Stomach (tissue), 19 donors: ENCODE measurements at places on chromosomes 2 and 18. TPM values are rescaled to one million over a fixed set of nuclear protein-coding genes. Genes with fewer than 3 reads are reported as not detected.

Gene HJURP
- total RNA-seq, result 28.3 TPM

Gene PLCD4
- total RNA-seq, result 2.5 TPM

Gene CNGA3
- total RNA-seq, result 6.4 TPM

Gene APCDD1
- 11.0 TPM for total RNA-seq

Gene FARP2
- 54.2 TPM for total RNA-seq

Gene PLGLB2
- not detected for total RNA-seq

- no peak overlapping the region for H3K4me3 ChIP-seq
- H3K36me3 ChIP-seq, result no peaks in the 10 kb centered on the region
- no peak overlapping the region for H3K27ac ChIP-seq
- no peaks in the 10 kb centered on the region for H3K27me3 ChIP-seq
Observed at GRCh38 chr2:58756336-58756735, 515.2 kb upstream of the FANCL start.

GRCh38 chr2:73114273-73114867 lies 1.6 kb upstream of the RAB11FIP5 start:
- H3K4me1 ChIP-seq, result peaks cover 26% of the 10 kb centered on the region
- H3K4me3 ChIP-seq, result no peak overlapping the region
- DNase-seq, result no peak
- no peaks in the 10 kb centered on the region for H3K27me3 ChIP-seq
- no peaks in the 10 kb centered on the region for H3K36me3 ChIP-seq

DNA sequence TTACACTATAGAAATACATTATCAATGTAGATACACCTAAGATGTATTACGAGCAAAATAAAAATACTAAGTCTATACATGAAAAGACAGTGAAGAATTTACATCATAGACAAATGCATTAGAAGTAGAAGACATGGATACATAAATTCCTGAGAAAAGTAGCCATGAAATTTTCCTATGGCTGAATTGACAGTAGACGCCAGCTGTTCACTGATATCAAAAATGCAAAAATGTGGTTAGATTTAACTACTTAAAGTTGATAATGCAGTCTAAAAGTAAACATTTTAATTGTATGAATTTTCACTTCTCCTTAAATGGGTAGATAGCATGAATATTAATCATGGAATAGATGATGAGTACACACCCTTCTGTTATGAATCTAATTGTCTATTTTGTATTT lies 350.9 kb downstream of the ARHGAP15 start:
- DNase-seq, result no peak
- H3K27ac ChIP-seq, result no peak overlapping the region
- no peaks in the 10 kb centered on the region for H3K4me1 ChIP-seq

DNA sequence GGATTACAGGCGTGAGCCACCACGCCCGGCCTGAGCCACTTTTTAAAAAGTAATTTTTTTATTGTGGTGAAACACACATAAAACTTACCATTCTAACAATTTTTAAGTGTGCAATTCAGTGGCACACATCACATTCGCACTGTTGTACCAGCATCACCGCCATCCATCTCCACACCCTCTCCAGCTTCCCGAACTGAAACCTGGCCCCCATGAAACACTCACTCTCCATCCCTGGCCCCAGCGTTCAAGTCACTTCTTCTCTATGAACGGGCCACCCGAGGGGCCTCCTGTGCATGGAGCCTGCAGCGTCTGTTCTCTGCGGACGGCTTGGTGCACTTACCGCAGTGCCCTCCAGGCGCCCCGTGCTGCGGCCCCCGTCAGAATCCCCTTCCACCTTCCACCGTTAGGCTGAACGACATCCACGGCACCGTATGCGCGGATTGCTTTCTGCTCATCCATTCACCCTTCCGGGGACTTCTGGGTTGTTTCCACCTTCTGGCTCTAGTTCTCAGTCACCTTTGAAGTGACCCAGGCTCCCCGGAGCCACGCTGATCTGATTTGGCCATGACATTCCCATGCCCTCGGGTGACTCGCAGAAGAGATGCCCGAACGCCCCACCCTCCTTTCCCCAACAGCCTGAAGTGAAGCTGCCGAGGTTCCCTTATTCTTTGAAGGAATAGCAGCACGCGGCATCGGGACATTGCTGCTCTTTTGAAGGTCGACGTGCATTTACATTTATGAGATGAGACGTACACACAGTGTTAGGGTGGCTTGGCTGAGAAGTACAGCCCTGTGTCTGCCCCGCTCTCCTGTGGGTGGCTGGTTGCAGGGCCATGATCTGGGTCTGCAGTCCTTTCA lies 134.4 kb downstream of the MBP start:
- no peak overlapping the region for H3K4me3 ChIP-seq
- H3K27ac ChIP-seq, result no peak overlapping the region
- peaks cover 6% of the 10 kb centered on the region for H3K4me1 ChIP-seq

GRCh38 chr2:23531881-23532280 lies 146.9 kb downstream of the KLHL29 start:
- H3K27me3 ChIP-seq, result no peaks in the 10 kb centered on the region
- H3K36me3 ChIP-seq, result no peaks in the 10 kb centered on the region
- peaks cover 21% of the 10 kb centered on the region for H3K4me1 ChIP-seq
- H3K4me3 ChIP-seq, result no peak overlapping the region
- peak overlapping the region; percentile 78 for H3K27ac ChIP-seq

GRCh38 chr18:75346671-75347070 lies 80.8 kb downstream of the SMIM21 start:
- no peaks in the 10 kb centered on the region for H3K27me3 ChIP-seq
- no peaks in the 10 kb centered on the region for H3K4me1 ChIP-seq
- H3K27ac ChIP-seq, result no peak overlapping the region
- no peaks in the 10 kb centered on the region for H3K36me3 ChIP-seq
- no peak overlapping the region for H3K4me3 ChIP-seq

DNA sequence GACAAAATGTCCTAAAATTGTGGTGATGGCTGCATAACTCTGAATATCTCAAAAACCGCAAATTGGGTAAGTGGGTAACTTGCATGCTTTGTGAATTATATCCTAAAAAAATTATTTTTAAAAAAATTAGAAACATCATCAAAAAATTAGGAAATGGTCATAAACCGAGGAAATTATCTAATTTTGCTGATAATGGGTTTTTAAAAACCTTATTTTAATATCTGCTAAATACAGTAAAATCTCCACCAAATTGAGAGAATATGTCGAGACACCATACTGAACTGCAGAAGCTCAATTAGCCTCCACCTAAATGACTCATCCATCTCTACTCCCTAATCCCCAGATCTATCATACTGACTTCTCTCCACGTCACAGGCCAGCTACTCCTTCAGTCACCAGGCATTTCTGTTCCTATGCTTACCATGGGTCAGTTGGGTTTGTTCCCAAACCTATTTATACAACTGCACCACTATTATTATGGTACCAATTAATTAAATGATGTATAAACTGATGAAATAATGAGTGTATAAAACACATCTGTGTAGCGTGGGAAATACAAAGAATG lies 36.1 kb downstream of the SPIRE1 start:
- H3K4me3 ChIP-seq, result no peak overlapping the region
- no peak overlapping the region for H3K27ac ChIP-seq
- no peaks in the 10 kb centered on the region for H3K27me3 ChIP-seq
- no peaks in the 10 kb centered on the region for H3K36me3 ChIP-seq
- no peak for DNase-seq
- H3K4me1 ChIP-seq, result no peaks in the 10 kb centered on the region

DNA sequence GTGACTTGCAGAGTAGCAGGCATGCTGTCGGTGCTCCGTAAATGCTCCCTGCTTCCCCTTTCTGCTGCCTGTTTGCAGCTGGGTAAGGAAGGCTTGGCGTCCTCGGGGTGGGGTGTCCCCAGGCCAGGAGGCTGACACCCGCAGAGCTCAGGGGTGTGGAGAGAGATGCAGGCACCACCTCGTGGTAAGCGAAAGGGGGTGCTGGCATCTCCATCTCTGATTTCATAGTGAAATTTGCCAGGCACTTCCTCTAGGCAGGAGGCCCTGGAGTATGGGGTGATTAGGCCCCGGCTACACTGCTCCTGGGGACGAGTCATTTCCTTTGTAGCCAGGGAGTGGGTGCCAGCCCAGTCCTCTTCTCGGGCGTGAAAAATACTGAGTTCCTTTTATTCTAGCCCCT lies 160.4 kb downstream of the KLHL29 start:
- no peak overlapping the region for H3K27ac ChIP-seq
- H3K27me3 ChIP-seq, result no peaks in the 10 kb centered on the region
- H3K4me1 ChIP-seq, result peaks cover 13% of the 10 kb centered on the region
- H3K36me3 ChIP-seq, result no peaks in the 10 kb centered on the region
- H3K4me3 ChIP-seq, result no peak overlapping the region

GRCh38 chr18:50011813-50012435 lies 183.0 kb downstream of the MYO5B start:
- peaks cover 7% of the 10 kb centered on the region for H3K4me1 ChIP-seq
- peak overlapping the region; percentile 59 for H3K27ac ChIP-seq
- H3K4me3 ChIP-seq, result no peak overlapping the region

DNA sequence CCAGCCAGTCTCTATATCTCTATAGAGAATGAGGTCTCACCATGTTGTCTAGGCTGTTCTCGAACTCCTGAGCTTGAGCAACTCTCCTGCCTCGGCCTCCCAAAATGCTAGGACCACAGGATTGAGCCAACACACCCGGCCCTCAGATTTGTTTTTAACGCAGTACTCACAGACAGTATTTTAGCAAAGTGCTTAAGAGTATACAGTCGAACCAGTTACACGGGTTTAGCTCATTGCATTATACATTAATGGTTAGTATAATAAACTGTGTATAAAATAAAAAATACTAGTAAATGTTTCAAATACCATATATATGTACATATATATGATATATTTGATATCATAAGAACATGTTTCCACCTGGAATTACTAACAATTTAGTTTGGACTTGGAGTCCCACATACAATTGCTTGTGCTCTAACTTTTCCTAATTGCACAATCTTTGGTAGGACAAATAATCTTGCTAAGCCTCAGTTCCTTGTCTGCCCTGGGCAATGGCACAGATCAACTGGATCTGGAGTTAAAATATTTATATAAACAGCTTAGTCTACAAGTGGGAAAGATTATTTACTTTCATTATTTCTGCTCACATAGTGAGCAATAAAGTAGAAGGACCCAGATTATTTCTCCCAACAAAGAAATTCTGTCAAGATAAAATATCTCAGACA lies 508.9 kb upstream of the LRATD1 start:
- no peak overlapping the region for H3K4me3 ChIP-seq
- no peaks in the 10 kb centered on the region for H3K27me3 ChIP-seq
- H3K4me1 ChIP-seq, result no peaks in the 10 kb centered on the region

DNA sequence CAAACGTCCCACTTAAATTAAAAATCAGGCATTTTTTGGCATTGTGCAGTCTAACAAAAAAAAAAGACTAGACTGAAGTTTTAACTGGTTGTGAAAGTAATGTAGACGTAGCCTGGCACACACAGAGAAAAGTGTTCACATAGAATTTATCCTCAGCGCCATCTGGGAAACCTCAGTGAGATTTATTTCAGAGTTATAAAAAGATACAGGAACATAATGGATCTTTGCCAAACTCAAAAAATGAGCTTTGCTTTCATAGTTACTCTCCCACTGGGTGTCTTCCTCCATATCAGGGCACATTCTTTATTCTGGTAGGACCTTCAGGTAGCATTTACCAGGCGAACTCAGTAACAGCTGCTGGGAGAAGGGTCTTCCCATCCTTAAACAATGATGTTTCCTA lies 532.4 kb upstream of the SALL3 start:
- no peaks in the 10 kb centered on the region for H3K4me1 ChIP-seq
- H3K36me3 ChIP-seq, result no peaks in the 10 kb centered on the region
- no peak for DNase-seq
- no peak overlapping the region for H3K4me3 ChIP-seq

DNA sequence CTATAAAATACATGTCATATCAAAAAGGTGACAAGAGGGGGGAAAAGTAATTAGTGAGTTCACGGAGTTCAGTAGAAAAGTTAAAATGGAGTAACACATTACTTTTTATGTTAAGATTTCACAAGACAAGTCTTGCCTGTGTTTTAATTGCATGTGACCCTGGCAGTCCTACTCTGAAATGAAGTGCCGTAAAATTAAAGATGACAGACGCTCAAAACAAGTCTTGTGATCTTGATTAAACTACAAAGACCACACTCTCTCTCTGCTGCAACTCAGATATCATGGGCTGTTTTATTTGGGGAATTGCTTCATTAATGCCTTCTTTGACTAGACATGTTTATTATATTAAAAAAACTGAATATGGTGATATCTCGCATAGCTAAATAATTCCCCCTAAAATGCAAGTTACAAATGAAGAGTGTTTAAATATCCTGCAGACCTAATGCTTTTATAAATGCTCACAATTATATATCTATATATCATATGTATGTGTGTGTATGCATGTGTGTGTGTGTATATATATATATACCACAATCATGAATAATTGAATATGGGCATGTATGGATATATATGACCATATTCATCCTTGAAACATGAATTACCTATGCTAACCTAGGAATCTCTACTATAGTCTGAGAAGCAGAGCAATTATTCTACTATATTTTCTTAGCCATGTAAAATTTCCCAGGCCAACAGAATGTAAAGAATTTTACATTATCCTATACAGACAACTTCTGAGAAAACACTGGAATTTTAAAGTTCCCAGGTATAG lies 647.5 kb downstream of the ARHGAP15 start:
- no peak overlapping the region for H3K4me3 ChIP-seq
- H3K27ac ChIP-seq, result no peak overlapping the region
- H3K27me3 ChIP-seq, result no peaks in the 10 kb centered on the region
- H3K36me3 ChIP-seq, result no peaks in the 10 kb centered on the region
- H3K4me1 ChIP-seq, result no peaks in the 10 kb centered on the region
- no peak for DNase-seq

- peaks cover 7% of the 10 kb centered on the region for H3K4me1 ChIP-seq
- H3K27ac ChIP-seq, result no peak overlapping the region
- no peaks in the 10 kb centered on the region for H3K36me3 ChIP-seq
- DNase-seq, result no peak
- H3K27me3 ChIP-seq, result no peaks in the 10 kb centered on the region
Observed at GRCh38 chr2:158782616-158783015, 12.5 kb upstream of the DAPL1 start.

DNA sequence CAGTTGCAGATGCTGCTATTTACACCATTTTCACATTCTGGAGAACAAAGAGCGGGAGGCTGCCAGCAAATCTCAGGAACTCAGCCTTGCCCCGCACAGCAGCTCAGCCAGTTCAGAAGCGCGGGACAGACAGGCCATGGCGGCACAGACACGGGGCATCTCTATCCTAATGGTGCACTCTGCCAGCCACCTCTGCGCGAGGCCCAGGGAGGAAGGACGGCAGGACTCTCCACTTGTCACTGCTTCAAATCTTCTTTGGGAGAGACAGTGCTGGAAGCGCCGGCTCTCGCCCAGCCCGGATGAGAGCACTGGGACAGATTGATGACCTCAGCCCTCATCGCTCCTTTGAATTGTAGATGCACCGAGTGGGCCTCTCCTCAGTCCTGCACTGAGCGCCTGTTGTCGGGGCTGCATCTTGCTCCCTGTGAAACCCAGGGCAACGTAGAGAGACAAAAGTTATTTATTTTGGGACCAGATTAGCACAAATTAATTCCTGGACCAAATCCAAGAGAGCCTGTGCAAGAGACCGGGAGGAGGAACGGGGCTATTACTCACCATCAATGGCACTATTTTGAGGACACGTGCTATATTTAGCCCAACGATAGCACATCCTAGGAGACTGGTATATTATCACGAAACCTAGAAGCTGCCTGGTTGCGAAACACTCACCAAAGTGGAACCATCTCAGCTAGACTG lies 211.4 kb upstream of the SMIM21 start:
- H3K4me3 ChIP-seq, result peak overlapping the region; percentile 23
- DNase-seq, result peak; percentile 81
- H3K36me3 ChIP-seq, result no peaks in the 10 kb centered on the region
- no peaks in the 10 kb centered on the region for H3K4me1 ChIP-seq
- H3K27ac ChIP-seq, result no peak overlapping the region

- no peaks in the 10 kb centered on the region for H3K36me3 ChIP-seq
- DNase-seq, result no peak
- no peaks in the 10 kb centered on the region for H3K27me3 ChIP-seq
Observed at GRCh38 chr2:174656676-174657176, 59.1 kb upstream of the WIPF1 start.
